LNCaP clone FGC (cell line): ENCODE measurements at places on chromosomes 7 and 10.
A peak's percentile ranks its signal among the peaks of the same experiment; 100 is the strongest.

DNA sequence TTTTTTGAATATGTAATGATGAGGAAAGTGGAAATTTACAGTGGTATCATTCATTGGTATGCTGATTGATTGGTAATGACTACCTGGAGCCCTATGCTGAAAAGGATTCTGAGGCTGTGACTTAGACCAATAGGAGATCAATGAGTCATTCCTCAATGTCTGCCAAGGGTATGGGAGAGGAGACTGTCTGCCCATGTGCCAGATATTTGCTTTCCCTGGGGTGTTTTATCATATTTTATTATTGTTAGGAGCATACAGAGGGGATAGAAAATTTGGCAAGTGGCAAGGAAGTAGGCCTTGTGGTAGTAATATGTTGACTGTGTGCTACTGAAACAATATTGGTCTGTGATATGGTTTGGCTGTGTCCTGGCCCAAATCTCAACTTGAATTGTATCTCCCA is 54.8 kb downstream of the ASAH2B start:
- no peak for DNase-seq

DNA sequence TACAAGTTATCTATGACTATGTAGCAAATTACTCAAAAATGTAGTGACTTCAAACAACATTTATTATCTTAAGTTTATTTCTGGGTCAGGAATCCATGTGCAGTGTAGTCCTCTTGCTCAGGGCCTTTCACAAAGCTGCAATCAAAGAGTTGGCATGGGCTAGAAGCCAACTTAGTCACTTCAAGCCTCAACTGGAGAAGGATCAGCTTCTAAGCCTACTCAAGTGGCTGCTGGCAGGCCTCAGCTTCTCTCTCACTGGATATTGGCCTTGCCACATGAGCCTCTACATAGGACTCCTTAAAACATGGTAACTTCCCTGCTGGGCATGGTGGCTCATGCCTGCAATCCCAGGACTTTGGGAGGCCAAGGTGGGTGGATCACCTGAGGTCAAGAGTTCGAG is 5.0 kb upstream of the NFE2L3 start:
- no peak for DNase-seq

- DNase-seq = no peak
Measured at GRCh38 chr10:102549549-102549948, 45.8 kb downstream of the SUFU start.

DNA sequence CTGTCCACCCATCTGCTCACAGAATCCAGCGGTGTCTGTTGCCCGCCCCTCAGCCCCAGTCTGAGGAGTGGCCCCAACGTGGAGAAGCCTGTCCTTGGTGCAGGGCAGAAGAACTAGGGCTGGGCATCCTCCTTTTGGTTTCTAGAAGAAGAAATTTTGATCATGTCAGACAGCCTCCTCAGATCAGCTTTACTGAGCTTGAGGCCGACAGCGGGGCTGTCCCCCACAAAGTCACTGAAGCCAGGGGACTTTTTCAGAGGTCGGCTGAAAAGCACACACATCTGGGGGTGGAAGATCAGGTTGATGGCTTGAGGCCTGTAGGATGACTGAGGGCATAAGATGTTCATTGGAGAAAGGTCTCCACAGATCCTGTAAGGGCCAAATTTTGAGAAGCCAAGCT is 767.9 kb downstream of the GRID1 start:
- DNase-seq = no peak

DNA sequence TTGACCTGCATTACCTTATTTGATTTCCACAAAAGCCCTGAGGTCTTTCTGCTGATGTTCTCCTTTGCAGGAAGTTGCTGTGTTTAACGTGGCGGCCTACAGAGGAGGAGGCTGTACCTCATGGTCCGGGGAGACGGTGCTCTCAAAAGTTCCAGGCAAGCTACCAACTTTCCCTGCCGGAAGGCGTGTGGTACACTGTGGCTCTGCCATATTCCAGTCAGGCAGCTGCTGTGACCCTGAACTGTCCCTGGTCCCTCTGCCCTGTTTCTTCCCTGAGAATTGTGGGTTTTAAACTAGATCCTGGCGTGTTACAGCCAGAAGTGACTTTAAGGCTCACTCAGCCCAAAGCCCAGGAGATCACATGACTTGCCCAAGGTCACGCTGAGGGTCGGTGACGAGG is 139.2 kb downstream of the TEX36 start:
- DNase-seq = no peak

GRCh38 chr10:127133672-127134500 is 62.5 kb downstream of the INSYN2A start:
- DNase-seq = peak; percentile 22
